ENCODE measurements at places on chromosomes 11 and 22. TPM values are rescaled to one million over a fixed set of nuclear protein-coding genes. Genes with fewer than 3 reads are reported as not detected.

Gene RHOD
- total RNA-seq = 156 TPM

Gene TOMM22
- 120 TPM for total RNA-seq

Gene MGAT3
- total RNA-seq = not detected

Gene OSM
- not detected for total RNA-seq

Gene UBQLNL
- total RNA-seq = not detected

Gene C1QTNF5
- not detected for total RNA-seq

Gene ADORA2A
- total RNA-seq = 1.8 TPM

- peak within 1 kb of the TSS; percentile 88 for H3K4me3 ChIP-seq
- H3K27me3 ChIP-seq = no peaks in the 10 kb centered on the region
Observed at GRCh38 chr22:43151251-43152002, at the start of gene TSPO. Gene TSPO, plus strand, starts transcription at chr22:43151559. Its CDS starts 7,680 bp downstream, at chr22:43159239.

GRCh38 chr11:46278387-46279125, 1.1 kb downstream of the CREB3L1 start:
- H3K4me3 ChIP-seq = no peak overlapping the region
- peaks cover 22% of the 10 kb centered on the region for H3K4me1 ChIP-seq
- 0 out of 2 replicates have a peak, but pooled peaks cover 3% of the 10 kb centered on the region for H3K27me3 ChIP-seq
- H3K27ac ChIP-seq = no peak overlapping the region
- no peaks in the 10 kb centered on the region for H3K36me3 ChIP-seq

- peaks cover 63% of the 10 kb centered on the region for H3K27me3 ChIP-seq
- H3K4me1 ChIP-seq = no peaks in the 10 kb centered on the region
Observed at GRCh38 chr22:39965748-39966147, 5.6 kb downstream of the TMA7B start.

DNA sequence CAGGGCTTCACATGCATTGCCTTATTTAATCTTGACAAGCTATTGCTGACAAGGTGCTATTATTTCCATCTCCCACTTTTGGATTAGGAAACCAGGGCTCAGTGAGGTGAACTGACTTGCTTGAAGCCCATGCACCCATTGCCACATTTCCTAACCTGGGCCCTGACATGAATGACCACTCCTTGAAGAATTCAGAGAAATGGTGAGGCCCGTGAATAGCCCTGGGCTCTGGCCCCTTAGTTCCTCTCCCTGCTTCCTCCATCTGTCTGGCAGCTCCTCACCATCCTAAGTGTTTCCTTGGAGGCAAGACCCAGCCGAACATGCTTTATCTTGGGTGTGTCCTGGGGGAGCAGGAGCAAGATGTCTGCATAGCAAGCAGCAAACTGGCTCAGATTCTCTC, 56.1 kb upstream of the NECTIN1 start:
- H3K4me1 ChIP-seq = no peaks in the 10 kb centered on the region
- DNase-seq = no peak
- H3K27me3 ChIP-seq = peaks cover 99% of the 10 kb centered on the region
- no peak overlapping the region for H3K4me3 ChIP-seq

DNA sequence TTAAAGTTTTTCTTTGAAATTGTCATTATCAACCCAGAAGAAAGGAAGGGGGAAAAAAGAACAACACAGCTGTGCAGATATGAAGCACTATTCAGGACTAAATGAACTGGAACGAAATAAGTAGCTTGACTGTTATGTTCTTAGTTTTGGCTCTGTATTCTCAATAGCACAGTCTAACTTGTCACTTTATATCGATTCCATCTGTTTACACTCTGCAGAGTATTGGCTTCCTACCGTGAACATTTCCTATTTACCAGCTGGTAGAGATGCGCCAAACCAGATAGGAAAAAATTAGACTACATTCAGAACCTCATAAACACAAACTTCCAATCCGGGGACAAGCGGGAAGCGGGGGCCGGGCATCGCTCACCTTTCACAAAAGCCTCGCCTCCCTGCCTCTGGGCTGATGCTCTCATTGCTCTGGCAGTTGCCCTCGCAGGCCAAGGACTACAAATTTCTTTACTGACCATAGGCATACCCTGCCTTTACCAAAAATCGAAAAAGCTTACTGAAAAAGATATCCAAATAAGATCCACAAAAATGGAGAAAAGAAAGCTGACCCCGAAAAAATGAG, 66.2 kb downstream of the EFCAB6 start:
- H3K36me3 ChIP-seq = no peaks in the 10 kb centered on the region
- peaks cover 98% of the 10 kb centered on the region for H3K27me3 ChIP-seq
- no peak overlapping the region for H3K4me3 ChIP-seq
- no peaks in the 10 kb centered on the region for H3K4me1 ChIP-seq
- no peak for DNase-seq

- peak overlapping the region; percentile 79 for H3K4me3 ChIP-seq
- 0 out of 2 replicates have a peak, but pooled peaks cover 9% of the 10 kb centered on the region for H3K4me1 ChIP-seq
- no peaks in the 10 kb centered on the region for H3K27me3 ChIP-seq
- H3K27ac ChIP-seq = peak overlapping the region; percentile 47
- no peak for DNase-seq
- no peaks in the 10 kb centered on the region for H3K36me3 ChIP-seq
Observed at GRCh38 chr11:17275400-17276235, 921 bp upstream of the NUCB2 start.

- H3K4me1 ChIP-seq = no peaks in the 10 kb centered on the region
- no peak overlapping the region for H3K4me3 ChIP-seq
- H3K27me3 ChIP-seq = no peaks in the 10 kb centered on the region
- no peak overlapping the region for H3K27ac ChIP-seq
Observed at GRCh38 chr11:26227301-26227746, 104.6 kb upstream of the ANO3 start.

DNA sequence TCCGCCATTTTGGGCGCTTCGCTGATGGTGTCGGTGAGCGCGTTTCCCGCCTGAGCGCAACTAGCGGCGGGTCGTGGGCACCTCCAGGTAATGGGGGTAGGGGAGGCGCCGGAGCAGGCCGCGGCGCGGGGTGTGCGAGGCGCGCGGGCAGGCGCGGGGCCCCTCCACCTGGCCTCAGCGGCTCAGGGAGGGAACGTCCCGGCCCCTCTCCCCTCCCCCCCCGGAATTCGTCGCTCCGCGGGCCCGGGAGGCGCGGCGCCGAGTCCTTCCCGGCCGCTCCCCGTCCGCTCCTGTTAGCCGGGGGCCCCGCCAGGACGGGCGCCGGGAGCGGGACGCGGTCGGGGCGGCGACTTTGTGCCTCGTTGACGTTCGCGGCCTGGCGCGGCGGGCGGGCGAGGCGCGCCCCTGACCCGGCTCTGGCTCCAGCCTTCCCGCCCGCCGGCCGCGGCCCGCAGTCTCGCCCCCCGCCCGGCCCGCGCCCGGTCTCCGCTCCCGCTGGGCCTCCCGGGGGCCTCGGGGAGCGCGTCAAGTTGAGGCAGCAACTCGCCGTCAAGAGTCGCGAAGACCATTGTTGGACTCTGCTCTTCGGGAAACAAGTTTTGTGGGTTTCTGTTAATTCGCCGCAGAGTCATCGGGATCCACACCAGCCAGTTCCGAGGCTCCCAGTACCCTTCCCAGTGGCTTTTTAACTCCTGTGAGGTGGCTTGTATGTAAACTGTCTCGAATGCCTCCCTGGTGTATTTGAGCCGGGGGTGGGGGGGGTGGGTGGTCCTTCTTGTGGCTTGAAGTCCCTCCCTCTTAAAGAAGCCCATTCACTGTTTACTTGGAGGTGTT, at the start of gene PPP6R3:
Gene PPP6R3 (plus strand): TSS at position 12 of the 834 bp plus-strand sequence. CDS start 76,913 bp downstream, outside the sequence.
- peak within 1 kb of the TSS; percentile 67 for H3K27ac ChIP-seq
- peak within 1 kb of the TSS; percentile 72 for H3K4me3 ChIP-seq
- H3K27me3 ChIP-seq = no peaks in the 10 kb centered on the region
- peak; percentile 29 for DNase-seq
- H3K4me1 ChIP-seq = peaks cover 21% of the 10 kb centered on the region

GRCh38 chr11:94583866-94584500, 16.8 kb downstream of the PIWIL4 start:
- peaks cover 45% of the 10 kb centered on the region for H3K4me1 ChIP-seq
- no peaks in the 10 kb centered on the region for H3K36me3 ChIP-seq
- no peak for DNase-seq
- no peak overlapping the region for H3K4me3 ChIP-seq
- H3K27ac ChIP-seq = no peak overlapping the region

- no peak for DNase-seq
- H3K27me3 ChIP-seq = peaks cover 35% of the 10 kb centered on the region
- H3K4me1 ChIP-seq = no peaks in the 10 kb centered on the region
- no peak overlapping the region for H3K27ac ChIP-seq
Observed at GRCh38 chr11:72617080-72617762, 57.0 kb downstream of the PDE2A start.

GRCh38 chr22:40976866-40977700, 25.9 kb downstream of the RBX1 start:
- DNase-seq = no peak
- no peaks in the 10 kb centered on the region for H3K36me3 ChIP-seq
- H3K27me3 ChIP-seq = no peaks in the 10 kb centered on the region

GRCh38 chr11:73156686-73157085, 14.6 kb upstream of the FCHSD2 start:
- DNase-seq = no peak
- no peak overlapping the region for H3K4me3 ChIP-seq
- H3K36me3 ChIP-seq = no peaks in the 10 kb centered on the region

DNA sequence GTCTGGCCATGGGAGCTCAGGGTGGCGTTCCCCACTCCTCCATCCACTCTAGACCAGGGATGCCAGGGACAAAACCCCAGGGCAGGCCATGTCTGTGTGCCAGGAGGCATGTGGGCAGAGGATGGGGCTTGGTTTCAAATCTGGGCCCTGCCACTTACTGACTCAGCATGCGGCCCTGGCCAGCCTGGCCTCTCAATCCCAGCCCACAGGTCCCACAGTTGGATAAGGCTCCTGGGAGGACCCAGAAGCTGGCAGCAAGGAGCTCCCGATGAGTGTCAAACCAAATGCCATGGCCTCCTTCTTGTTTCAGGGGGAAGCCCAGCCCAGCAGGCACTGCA, 1290.4 kb downstream of the BRD1 start:
- no peak overlapping the region for H3K4me3 ChIP-seq
- H3K27ac ChIP-seq = no peak overlapping the region
- no peaks in the 10 kb centered on the region for H3K36me3 ChIP-seq
- no peaks in the 10 kb centered on the region for H3K4me1 ChIP-seq

GRCh38 chr22:27135031-27135981, 477.9 kb downstream of the MIAT start:
- DNase-seq = peak; percentile 77
- H3K36me3 ChIP-seq = no peaks in the 10 kb centered on the region
- H3K4me3 ChIP-seq = no peak overlapping the region
- peak overlapping the region; percentile 85 for H3K27ac ChIP-seq
- no peaks in the 10 kb centered on the region for H3K27me3 ChIP-seq
- H3K4me1 ChIP-seq = peaks cover 59% of the 10 kb centered on the region

GRCh38 chr22:23767673-23768548, at the start of gene CHCHD10:
Gene CHCHD10, minus strand, starts transcription at chr22:23767972. Its CDS starts 98 bp downstream, at chr22:23767874.
- H3K4me3 ChIP-seq = peak within 1 kb of the TSS; percentile 96
- peaks cover 4% of the 10 kb centered on the region for H3K36me3 ChIP-seq
- peaks cover 22% of the 10 kb centered on the region for H3K4me1 ChIP-seq
- peak; percentile 62 for DNase-seq
- no peaks in the 10 kb centered on the region for H3K27me3 ChIP-seq

DNA sequence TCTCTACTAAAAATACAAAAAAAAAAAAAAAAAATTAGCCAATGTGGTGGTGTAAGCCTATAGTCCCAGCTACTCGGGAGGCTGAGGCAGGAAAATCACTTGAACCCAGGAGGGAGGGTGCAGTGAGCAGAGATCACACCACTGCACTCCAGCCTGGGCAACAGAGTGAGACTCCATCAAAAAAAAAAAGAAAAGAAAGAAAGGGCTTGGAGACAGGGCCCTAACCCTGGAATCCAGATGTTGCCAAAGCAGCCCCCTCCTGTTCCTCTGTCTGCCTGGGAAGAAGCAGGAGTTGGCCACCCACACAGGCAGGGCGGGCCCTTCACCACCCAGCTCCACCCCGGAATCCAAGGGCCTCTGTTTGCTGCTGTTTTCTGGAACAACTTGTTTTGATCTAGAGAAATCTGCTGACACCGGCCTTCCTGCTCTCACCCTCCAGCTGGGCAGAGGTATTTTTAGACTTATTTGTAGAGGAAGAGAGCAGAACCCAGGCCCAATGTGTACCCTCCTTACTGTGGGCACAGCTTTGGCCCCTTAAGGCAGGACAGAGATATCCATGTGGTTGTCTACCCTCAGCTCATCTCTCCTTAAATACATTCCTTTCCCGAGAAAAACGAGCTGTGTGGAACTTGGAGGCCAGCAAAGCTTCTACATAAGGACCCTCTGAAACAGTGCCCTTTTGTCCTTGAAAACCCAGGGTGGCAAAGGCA, 2.7 kb upstream of the NEAT1 start:
- H3K27me3 ChIP-seq = no peaks in the 10 kb centered on the region
- peak; percentile 93 for DNase-seq
- H3K27ac ChIP-seq = peak overlapping the region; percentile 100
- peaks cover 19% of the 10 kb centered on the region for H3K36me3 ChIP-seq

GRCh38 chr11:116906479-116906878, 69.1 kb upstream of the APOA1 start:
- no peak for DNase-seq
- no peak overlapping the region for H3K4me3 ChIP-seq
- H3K27me3 ChIP-seq = no peaks in the 10 kb centered on the region
- H3K36me3 ChIP-seq = no peaks in the 10 kb centered on the region

- H3K4me3 ChIP-seq = no peak overlapping the region
- no peak overlapping the region for H3K27ac ChIP-seq
- no peaks in the 10 kb centered on the region for H3K36me3 ChIP-seq
- 0 out of 2 replicates have a peak, but pooled peaks cover 4% of the 10 kb centered on the region for H3K27me3 ChIP-seq
- DNase-seq = no peak
Observed at GRCh38 chr11:109165035-109165434, 257.0 kb upstream of the C11orf87 start.

- H3K4me1 ChIP-seq = peaks cover 10% of the 10 kb centered on the region
- H3K27ac ChIP-seq = no peak overlapping the region
- no peaks in the 10 kb centered on the region for H3K27me3 ChIP-seq
- H3K36me3 ChIP-seq = no peaks in the 10 kb centered on the region
- H3K4me3 ChIP-seq = no peak overlapping the region
Observed at GRCh38 chr11:8959546-8960166, 4.6 kb downstream of the TMEM9B start.

DNA sequence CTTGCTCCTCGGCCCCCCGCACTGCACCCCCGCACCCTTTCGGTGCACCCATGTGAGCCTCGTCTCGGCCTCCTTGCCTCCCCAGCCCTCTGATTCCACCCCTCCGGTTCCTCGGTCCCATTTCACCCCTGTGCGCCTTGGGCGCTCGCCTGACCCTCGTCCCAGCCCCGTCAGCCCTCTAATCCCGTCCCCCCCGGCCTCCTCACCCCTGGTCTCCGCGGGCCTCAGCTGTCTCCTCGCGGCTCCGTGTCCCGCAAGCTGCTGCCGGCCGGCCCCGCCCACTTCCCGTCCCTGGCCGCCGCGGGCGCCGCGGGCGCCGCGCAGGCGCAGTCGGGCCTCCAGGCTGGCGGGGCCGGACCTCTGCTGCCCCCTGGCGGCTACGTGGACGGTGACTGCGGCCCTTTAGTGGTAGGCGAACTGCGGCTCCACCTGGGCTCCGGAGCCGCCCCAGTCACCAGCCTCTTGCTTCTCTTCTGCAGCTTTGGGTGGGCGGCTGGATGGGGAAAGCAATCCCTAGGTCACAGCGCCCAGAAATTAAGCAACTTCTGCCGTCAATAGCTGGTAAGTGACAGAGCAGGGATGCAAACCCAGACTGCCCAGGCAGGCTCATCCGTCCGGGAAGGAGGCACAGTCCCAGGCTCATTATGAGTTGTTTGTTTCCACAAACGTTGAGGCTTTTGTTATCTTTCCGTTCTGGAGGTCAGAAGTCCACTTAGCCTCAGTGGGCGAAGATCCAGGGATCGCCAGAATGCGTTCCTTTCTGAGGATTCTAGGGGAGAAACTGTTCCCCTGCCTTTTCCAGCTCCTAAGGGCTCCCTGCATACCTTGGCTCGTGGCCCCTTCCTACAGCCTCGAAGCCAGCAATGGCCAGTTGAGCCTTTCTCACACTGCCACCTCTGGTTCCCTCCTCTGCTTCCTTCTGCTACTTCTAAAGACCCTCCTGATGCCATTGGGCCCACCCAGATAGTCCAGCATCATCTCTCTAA, at the start of gene PPM1F:
Gene PPM1F (minus strand): TSS at position 263 of the 986 bp plus-strand sequence. CDS start 6,800 bp downstream, outside the sequence.
- no peaks in the 10 kb centered on the region for H3K27me3 ChIP-seq
- H3K36me3 ChIP-seq = no peaks in the 10 kb centered on the region
- peak; percentile 83 for DNase-seq
- H3K4me3 ChIP-seq = peak within 1 kb of the TSS; percentile 60
- H3K27ac ChIP-seq = no peak within 1 kb of the TSS
